Keratinocyte (primary cell): ENCODE measurements at places on chromosomes 1 and 21.

- no peak for DNase-seq
Observed at GRCh38 chr1:91729621-91730358, 156.2 kb downstream of the TGFBR3 start.

DNA sequence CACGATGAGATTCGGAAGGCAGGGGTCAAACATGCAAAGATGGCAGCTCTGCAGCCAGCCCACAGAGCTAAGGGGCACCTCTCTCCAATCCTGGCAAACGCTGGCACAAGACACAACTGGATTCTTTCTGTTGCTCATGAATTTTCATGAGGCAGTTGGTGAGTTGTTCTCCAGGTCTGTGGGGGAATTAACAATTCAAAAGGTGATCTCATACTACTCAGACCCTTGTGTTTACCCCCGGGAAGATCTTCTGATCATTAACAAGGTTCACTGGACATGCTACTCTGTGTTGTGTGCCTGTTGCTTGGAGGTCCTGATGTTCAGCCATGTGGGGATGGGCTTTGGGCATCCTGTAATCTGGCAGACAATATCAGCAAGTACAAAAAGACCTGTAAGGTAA is 128.9 kb downstream of the HHAT start:
- DNase-seq = no peak

GRCh38 chr1:109482791-109483671 is 674 bp upstream of the ATXN7L2 start:
- DNase-seq = no peak

- no peak for DNase-seq
Observed at GRCh38 chr1:110628323-110629105, 22.4 kb upstream of the KCNA2 start.

DNA sequence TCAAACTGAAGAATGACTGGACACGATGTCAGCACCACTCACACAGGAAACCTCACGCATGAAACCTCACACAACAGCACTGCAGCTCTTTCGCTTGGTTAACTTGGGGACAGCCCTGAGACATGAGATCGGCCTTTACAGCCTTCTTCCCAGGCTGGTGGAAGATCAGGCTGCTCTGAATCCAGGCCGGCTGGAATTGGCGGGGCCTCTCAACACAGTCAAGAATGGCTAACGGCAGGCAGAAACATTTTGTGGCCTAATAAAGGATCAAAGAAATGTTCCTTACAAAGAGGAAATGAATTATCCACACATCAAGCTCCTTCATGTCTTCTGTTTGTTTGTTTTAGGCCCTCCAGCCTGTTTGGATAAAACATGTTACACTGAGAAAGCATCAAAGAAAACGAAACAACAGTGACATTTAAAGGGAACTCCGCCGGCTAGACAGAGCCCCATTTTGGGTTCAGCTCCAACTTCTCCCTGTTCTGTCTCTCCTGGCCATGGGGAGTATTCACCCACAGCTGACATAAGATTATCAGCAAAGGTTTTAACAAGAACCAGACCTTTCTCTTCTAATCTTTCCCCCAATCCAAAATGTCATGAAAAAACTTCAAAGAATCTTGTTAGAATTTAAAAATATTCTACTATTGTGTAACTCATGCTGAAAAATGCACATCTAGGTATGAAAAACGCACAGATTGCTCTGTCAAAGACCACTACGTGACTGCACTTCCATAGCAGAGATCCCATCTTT is 131.2 kb downstream of the SLC45A1 start:
- DNase-seq = no peak

- DNase-seq = no peak
Observed at GRCh38 chr1:40717955-40718354, 26.5 kb downstream of the NFYC start.

DNA sequence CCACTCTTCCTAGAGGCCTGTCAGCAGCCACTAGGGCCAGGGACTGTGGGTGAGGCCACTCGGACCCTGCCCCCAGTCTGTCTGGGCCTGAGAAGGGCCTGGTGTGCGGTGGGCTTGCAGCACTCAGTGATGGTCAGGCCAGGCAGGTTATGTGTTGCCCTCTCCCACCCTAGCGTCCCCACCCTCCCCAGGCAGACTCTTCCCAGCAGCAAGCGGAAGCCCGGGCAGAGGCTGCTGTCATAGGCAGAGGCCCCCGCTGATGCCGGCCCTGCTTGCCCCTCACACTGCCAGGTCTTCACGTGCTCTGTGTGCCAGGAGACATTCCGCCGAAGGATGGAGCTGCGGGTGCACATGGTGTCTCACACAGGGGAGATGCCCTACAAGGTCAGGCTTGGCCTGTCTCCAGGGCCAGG is 6.6 kb downstream of the ZBTB48 start:
- no peak for DNase-seq

GRCh38 chr21:42698733-42699132 is 45.3 kb downstream of the PDE9A start:
- no peak for DNase-seq

DNA sequence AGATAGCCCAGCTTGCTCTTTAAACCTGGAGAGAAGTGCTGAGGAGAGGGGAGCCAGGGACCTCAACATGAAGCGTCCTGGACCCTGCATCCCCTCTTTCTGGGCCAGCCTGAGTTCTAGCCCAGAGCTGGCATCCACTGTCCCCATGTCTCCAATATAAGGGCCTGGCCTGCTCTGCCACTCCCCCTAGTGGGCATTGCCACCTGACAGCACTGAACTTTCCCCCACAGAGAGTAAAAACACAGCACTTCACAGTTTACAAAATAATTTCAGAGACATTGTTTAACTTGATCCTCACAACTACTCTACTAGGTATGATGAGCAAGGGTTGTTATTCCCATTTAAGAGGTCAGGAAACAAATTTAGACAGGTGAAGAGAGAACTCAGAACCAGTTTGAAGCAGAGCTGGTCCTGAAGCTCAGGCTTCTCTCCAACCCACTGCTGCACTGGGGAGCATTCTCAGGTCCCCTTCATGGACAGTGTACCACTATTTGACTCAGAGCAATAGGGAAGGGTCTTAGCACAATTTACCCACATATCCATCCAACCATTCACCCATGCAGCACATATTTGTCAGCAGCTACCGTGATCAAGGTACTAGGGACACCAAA is 151.2 kb downstream of the DMRTA2 start:
- no peak for DNase-seq

GRCh38 chr1:47931395-47931794 is 65.8 kb downstream of the TRABD2B start:
- DNase-seq = peak; percentile 48

DNA sequence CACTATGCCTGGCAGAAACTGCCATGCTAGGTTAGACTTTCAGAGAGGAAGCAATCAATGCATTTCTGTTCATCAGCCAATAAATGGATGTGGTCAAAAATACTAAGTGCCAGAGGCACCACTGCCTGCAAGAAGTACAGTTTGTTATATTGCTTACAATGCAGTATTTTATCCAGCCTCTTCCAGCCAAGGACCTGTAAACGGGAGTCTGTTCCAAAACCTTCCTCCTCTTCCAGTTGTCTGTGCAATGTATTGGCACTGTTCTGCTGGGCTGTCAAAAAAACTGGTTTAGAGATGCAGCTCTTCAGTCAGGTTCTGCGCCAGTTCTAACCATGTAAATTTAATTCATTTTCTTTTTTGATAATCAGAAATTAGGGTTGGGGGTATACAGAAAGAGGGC is 175.7 kb downstream of the EIF4G3 start:
- DNase-seq = no peak

- DNase-seq = peak; percentile 13
Observed at GRCh38 chr1:183956559-183957188, 80.9 kb downstream of the COLGALT2 start.

DNA sequence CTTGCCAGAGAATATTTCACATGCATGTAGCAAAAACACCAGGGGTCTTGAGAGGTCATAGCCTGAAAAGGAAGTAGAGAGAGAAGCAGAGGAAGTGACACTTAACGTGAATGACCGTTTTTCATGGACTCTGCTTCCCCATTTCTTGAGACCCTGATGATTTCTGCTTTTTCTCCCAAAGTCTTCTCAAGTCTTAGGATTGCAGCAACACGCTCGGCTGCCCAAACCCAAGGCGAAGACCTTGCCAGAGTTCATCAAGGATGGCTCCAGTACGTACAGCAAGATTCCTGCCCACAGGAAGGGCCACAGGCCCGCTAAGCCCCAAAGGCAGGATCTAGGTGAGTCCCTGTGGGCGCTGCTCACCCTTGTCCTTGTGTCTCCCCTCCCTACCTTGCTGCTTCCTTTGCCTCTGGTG is 12.8 kb downstream of the THEMIS2 start:
- DNase-seq = no peak

DNA sequence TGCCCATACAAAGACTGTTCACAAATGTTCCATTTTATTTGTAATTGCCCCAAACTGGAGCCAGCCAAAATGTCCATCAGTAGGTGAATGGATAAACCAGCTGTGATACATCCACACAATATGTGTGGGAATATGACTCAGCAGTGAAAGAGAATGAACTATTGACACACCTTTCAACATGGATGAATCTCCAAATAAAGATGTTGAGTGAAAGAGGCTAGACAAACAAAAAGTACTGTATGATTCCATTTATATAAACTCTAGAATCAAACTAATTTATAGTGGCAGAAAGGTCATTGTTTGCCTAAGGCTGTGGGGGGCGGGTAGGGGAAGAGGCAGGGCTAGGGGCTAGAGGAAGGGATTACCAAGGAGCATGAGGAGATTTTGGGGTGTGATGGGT is 4.5 kb downstream of the DHCR24 start:
- no peak for DNase-seq

- DNase-seq = peak; percentile 26
Observed at GRCh38 chr1:192726820-192727504, 81.9 kb upstream of the RGS2 start.

GRCh38 chr1:30724175-30724574 is 790 bp upstream of the MATN1 start:
- no peak for DNase-seq

DNA sequence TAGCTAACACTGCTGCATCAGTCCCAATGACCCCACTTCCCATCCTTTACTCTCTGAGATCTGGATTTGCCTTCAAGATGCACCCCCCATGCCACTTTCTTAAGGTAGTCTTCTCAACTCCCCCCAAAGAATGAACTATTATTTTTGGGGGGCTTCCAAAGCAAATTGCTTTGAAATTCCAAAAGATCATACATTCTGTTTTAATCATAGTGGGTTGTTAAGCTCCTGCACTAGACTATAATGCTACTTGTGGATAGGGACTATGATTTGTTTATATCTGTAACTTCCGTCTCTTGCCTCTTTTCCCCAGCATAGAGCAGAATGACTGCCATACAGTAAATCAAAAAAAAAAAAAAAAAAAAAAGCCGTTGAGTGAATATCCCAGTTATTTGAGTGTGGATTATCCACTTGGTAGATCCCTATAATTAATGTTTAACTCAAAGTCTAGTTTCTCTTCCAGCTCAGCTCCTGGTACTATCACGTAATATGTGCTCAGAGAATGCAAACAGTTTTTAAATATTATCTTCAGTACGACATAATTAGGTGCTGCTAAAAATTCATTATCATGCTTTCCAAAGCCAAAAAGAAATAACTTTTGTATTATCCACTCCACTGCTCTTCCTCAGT is 26.9 kb downstream of the KIRREL1 start:
- DNase-seq = no peak

DNA sequence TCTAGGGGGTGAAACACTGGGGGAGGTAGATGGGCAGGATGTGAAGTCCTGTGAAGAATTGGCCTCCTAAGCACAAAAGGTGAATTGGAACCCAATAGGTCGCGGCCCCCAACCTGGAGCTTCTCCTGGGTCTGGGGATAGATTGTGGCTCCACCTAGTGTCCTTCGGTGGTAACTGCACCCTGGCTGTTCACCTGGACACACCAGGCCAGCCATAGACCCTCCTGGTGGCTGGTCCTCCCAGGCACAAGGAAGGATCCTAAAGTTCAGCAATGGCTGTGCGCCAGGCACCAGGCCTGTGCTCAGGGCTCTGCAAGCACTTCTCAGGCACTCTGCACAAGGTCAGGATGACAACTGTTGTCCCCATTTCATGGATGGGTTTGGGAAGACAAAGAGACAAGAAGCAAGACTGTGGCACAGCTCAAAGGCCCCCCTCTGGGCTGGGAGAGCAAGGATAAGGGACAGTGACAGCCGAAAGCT is 13.5 kb downstream of the ESPN start:
- DNase-seq = no peak

DNA sequence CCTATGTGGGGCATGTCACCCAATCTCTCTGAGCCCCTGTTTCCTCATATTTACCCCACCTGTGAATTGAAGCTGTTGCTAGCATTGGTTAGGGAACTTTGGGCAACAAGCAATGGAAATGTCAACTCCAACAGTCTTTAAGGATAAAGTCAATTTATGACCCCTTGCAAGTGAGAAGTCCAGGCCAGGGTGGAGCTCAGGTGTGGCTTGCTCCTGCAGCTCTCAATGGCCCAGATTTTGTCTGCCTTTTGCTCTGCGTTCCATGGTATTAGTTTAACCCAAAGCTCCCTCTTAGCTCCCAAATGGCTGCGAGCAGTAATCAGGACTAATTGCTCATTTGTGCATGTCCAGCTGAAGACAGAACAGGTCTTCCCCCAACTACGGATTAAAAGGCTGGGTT is 70.4 kb upstream of the ABCG1 start:
- DNase-seq = no peak

GRCh38 chr1:189424746-189425331 is 1052.8 kb downstream of the BRINP3 start:
- DNase-seq = no peak

DNA sequence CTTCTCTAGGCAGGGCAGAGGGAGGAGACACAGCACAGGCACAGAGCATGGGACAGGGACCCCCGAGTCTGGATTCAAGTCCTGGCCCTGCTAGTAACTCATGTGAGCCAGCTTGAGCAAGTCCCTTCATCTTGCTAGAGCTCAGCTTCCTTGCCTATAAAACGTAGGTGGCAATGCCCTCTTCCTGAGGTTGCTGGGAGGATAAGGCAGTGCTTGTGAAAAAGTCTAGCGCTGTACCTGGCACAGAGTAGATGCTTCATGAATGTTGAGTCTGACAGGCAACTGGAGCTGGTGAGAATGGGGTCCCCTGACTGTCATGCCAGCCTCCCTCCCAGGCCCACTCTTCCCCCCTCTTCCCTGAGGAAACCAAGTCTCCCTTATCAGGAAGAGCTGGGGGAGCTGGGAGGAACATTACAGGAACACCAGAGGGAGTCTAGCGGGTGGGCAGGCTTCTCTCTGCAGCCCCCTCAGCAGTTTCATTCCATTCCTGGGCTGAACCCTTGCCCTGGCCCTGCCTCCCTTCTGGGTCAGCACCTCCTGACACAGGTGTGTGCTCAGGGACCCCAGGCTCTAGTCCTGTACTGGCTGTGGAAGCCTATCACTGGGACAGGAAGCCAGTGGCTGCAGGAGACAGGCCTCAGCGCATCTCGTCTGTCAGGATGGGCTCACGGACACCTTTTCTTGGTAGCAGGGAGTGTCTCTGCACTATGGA is 9.9 kb downstream of the CHRNB2 start:
- DNase-seq = no peak

DNA sequence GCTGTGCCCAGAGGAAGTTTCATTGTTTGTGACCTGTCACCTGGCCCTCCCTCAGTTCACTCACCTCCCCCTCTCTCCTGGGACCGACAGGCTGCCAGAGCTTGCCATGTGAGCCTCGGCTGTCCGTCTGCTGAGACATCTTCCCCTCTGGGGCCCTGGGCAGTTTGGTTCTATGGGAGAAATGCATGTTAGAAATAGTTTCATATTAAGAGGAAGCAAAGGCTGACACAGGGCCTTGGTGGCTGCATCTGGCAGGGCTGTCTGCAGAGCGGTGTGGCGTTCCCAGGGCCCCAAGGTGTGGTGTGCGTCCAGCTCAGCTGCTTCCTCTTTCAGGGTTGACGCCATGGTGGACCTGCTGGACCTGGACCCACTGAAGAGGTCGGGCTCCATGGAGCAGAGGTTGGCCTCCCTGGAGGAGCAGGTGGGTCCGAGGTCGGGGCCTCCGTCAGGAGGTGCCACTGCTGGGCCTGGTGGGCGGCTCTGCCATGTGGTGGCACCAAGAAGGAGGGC is 31.9 kb upstream of the LRRC3 start:
- DNase-seq = no peak
